ENCODE measurements at places on chromosomes 11 and 22. TPM values are rescaled to one million over a fixed set of nuclear protein-coding genes. Genes with fewer than 3 reads are reported as not detected.

The LRRC32 gene
- 192 TPM for total RNA-seq

The C22orf31 gene
- not detected for total RNA-seq

The OR5A1 gene
- not detected for total RNA-seq

The DBX1 gene
- not detected for total RNA-seq
